ENCODE measurements at places on chromosomes 7 and 10.

DNA sequence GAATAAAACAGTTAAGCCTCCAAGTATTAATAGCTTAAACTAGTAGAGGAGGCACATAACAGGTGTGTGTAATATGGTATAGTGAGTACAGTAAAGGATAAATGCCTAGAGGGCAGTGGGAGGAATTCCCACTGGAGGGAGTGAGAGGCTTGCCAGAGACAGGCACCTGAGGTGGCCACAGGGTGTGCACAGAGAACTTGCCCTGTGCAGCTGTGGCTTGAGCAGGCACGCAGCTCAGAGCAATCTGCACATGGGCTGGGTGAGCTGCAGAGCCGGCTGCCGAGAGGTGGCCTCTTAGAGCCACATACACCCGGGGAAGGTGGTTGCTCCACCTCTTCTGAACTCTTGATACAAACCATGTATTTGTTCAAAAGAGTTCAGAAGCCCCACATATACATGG, 237.1 kb downstream of the COBL start:
- no peak for DNase-seq

DNA sequence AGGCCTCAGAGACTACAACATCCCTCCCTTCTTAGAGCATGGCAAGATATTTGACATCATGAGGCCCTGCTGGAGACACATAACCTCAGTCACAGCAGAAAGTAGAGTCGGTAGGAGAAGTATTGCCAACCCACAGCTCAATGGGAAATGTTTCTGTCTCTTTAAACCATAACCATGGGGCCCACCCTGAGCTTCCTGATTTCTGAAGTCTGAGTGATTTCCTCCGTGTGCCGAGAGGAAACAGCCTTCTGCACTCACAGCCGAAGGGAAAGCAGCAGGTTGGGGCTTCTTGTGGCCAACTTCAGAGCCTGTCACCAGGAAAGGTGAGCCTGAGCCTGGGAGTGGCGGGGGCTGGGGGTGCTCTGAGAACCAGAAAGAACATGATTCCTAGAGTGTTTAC, at the start of gene GIMAP1:
Gene GIMAP1, plus strand, starts transcription at position 246 of the 400 bp plus-strand sequence. CDS start 2,435 bp downstream, outside the sequence.
- peak; percentile 55 for DNase-seq

GRCh38 chr10:51620131-51620530, 79.3 kb downstream of the CSTF2T start:
- DNase-seq, result no peak

- no peak for DNase-seq
These were observed 592.5 kb downstream of the TYW1 start for GRCh38 chr7:67589183-67589582.

DNA sequence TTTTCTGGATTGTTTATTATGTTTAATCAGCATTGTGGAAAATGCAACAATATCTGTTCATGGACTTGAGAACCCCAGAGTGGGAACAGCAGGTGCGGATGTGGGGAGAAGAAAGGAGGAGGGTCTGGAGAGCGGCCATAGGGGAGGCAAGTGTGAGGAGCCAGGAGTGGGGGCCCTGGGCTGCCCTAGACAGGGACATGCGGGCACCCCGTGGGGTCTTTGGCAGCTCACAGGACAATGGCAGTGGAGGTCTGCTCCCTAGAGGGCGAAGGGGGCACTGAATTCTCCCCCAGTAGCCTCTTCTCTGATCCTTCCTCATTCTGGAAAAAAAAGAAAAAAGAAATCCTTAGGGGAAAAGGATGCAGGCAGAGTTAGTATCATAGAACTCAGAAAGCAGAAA, 8.9 kb downstream of the TMEM176B start:
- no peak for DNase-seq

DNA sequence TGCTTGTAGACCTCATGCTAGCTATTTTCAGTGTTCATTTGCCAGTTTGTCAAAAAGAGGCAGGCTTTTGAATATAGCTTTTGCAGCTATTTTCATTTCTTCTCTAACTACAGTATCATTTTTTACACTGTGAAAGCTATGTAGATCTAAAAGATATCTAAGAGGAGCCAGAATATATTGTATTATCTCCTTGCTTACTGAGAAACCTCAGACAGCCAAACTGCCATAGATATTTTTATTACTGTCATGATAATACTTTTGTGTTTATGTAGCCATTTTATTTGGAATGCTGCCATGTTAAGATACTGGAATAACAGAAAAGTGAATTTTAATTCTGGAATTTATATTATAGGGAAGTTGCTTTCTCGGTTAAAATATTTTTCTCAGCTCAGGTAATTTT, 37.2 kb downstream of the ANKIB1 start:
- DNase-seq, result no peak

DNA sequence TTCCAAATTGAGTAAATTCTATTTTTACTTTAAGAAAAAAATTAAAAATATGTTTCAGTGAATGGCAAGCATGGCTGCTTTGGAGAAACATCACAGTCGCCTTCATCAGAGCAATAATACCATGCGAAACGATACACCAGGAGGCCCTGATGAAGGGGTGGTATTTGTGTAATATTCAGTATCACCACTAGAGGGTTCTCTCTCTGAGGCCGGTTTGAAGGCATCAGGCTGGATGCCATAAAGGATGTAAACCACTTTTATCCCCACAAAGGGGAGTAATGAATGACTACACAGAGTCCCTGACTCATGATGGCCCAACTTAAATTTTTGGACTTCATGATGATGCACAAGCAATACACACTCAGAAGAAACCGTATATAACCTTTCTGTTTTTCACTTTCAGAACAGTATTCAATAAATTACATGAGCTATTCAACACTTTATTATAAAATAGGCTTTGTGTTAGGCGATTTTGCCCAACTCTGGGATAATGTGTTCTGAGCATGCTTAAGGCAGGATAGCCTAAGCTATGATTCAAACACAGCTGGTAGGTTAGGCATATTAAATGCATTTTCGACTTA, 95.5 kb downstream of the PPP1R17 start:
- DNase-seq, result no peak

GRCh38 chr10:29392376-29393021, 103.6 kb downstream of the LYZL1 start:
- DNase-seq, result no peak

GRCh38 chr10:63628526-63629362, 107.5 kb downstream of the REEP3 start:
- DNase-seq, result no peak

DNA sequence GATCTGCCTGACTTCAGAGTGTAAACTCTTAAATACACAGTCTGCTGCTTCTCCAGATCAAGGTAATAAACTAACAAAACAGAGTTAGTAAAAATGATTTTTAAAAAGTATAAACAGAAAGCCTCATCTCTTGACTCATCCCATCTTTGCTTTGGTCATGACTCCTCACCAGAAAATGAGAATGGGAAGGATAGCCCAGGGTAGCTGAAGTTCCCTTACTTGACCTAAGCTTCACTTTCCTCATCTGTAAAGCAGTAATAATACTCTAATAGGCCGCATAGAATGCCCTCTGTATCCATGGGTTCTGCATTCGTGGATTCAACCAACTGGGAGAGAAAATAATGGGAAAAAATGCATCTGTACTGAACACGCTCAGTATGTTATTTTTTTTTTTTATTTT, 11.3 kb upstream of the SLC25A28 start:
- DNase-seq, result no peak
